ENCODE measurements at places on chromosomes 7 and 10.

DNA sequence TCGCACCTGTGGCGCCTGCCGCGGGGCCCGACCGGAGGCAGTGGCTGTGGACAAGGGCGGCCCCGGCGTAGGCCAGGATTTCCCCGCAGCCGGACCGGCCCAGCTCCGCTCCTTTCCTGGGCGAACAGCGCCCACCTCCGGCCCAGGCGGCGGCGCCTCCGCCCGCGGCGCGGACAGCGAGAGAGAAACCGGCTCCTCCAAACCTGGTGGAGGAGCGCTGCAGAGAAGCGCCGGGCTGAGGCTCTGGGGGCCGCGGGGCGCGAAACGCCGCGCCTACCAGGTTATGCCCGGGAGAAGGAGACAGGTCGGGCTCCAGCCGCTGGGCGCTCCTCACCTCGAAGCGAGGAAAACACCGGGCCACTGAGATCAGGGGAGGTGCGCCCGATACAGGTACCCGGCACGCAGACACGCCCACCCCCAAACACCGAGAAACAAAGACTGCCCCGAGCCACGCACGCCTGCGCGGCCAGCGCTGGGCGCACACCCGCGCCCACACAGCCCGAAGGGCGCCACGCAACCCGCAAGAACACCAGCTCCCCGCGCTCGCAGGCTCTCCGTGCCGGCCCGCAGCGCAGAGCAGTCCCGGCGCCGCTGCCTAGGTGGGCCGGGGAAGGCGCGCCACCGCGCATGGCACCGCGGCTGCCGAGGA is 3.3 kb downstream of the GRID1 start:
- no peak for DNase-seq

DNA sequence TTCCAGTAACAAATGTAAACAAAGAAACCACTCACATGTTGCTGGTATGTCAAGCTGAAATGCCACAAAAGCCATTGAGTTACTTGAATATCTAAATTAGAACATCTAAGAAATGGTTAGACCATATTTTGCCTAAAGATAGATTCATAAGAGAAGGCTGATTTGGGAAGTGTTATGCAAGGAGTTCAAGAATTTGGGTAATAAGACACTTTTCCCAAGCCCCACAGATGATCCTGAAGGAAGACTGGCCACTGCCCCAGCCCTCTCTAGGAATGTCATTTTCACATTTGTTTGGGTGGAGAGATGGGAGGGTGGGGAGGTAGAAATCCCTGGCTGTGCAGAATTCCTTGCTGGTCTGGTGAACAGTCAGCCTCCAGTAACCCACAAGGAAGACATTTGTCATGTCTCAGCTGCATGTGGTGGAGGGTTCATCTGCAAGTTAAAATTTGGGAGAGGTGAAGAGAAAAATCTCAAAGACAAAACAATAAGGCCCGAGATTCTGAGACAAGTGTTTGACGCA is 427.2 kb upstream of the KLF6 start:
- no peak for DNase-seq

- no peak for DNase-seq
Measured at GRCh38 chr7:20735346-20736065, 51.2 kb downstream of the SP8 start.

DNA sequence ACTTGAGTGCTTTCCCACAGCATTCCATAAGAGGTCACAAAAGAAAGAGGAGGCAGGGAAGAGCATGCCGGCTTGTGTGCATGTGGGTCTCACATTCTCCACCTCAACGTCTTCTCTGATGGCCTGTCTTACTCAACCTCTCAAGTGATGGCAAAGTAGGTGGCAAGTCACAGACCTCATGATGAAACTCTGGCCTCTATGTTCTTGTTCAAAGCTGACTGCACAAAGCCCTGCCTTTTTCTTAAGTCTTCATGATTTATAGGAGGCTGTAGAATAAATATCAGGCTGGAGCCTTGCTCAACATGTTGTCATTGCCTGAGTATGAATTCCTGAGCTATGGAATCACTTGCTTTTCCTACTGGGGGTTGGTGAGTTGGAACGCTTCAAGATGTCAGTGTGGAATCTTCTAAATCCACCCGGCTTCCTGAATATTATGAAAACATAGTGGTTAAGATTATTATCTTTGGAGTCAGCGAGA is 213.6 kb upstream of the INHBA start:
- peak; percentile 50 for DNase-seq

GRCh38 chr10:95266674-95267095 is 24.1 kb downstream of the PDLIM1 start:
- DNase-seq: no peak

DNA sequence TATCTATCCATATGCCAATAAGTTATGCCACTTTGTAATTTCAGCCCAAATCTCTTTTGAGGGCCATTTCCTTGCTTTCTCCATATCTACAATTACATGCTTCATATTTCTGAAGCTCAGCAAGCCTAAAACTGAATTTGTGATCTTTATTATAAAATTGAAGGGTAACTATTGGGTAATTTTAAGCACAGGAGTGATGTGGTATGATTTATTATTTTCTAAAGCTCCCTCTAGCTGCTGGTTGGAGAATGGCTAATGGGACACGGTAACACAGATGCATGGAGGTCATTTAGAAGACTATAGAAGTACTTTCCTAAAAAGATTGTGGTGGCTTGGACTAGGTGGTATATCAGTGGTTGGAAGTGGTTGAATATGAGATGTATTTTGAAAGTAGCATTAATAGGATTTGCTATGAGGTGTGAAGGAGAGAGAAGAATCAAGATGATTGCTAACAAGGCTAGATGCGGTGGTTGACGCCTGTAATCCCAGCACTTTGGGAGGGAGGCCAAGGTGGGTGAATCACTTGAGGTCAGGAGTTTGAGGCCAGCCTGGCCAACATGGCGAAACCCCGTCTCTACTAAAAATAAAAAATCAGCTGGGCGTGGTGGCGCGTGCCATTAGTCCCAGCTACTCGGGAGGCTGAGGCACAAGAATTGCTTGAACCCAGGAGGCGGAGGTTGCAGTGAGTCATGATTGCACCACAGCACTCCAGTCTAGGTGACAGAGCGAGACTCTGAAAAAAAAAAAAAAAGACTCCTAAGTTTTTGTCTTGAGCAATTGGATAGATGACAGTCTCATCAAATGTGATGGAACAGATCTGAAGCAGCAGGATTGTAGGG is 13.9 kb downstream of the KLHDC10 start:
- no peak for DNase-seq

GRCh38 chr10:35375091-35375765 is 38.9 kb downstream of the CCNY start:
- no peak for DNase-seq

- DNase-seq: no peak
Measured at GRCh38 chr10:105743343-105744056, 1102.4 kb downstream of the SORCS3 start.
